ENCODE measurements at places on chromosomes 12 and 14. TPM values are rescaled to one million over a fixed set of nuclear protein-coding genes. Genes with fewer than 3 reads are reported as not detected.

The LRRIQ1 gene
- not detected for total RNA-seq

The OTX2 gene
- total RNA-seq = not detected

The RPL41 gene
- 3,764 TPM for total RNA-seq

The LIMA1 gene
- 85.7 TPM for total RNA-seq

The KRT83 gene
- total RNA-seq = not detected

The LHX5 gene
- not detected for total RNA-seq

The SLC2A3 gene
- total RNA-seq = 289 TPM

The CLEC9A gene
- not detected for total RNA-seq

The PTPN21 gene
- total RNA-seq = not detected

The SLC17A8 gene
- not detected for total RNA-seq

The TGFB3 gene
- 2.4 TPM for total RNA-seq

The TFCP2 gene
- total RNA-seq = 41.1 TPM

The WASHC3 gene
- total RNA-seq = 59.1 TPM

The BCL11B gene
- 79.6 TPM for total RNA-seq

The CCDC177 gene
- not detected for total RNA-seq

The NKX2-1 gene
- not detected for total RNA-seq

The NRXN3 gene
- not detected for total RNA-seq

The PMCH gene
- total RNA-seq = 2.8 TPM

The NDUFB1 gene
- 116 TPM for total RNA-seq

The ACACB gene
- 15.0 TPM for total RNA-seq

The SLC4A8 gene
- total RNA-seq = 10.4 TPM

The SPIC gene
- total RNA-seq = not detected

The RNFT2 gene
- 9.0 TPM for total RNA-seq

The SIX4 gene
- total RNA-seq = 0.82 TPM

The MEG3 gene
- total RNA-seq = not detected

The MYH6 gene
- total RNA-seq = not detected

The TRMT61A gene
- 10.0 TPM for total RNA-seq

The KRT2 gene
- 0.09 TPM for total RNA-seq

The TMEM132C gene
- not detected for total RNA-seq

The KIF21A gene
- total RNA-seq = 16.3 TPM

The CD163L1 gene
- not detected for total RNA-seq

The PRB2 gene
- total RNA-seq = not detected
